NCI-H1417 treated with DMSO at 0.1 percent for 48 hours (cell line): ENCODE measurements at places on chromosomes 2 and 18.

DNA sequence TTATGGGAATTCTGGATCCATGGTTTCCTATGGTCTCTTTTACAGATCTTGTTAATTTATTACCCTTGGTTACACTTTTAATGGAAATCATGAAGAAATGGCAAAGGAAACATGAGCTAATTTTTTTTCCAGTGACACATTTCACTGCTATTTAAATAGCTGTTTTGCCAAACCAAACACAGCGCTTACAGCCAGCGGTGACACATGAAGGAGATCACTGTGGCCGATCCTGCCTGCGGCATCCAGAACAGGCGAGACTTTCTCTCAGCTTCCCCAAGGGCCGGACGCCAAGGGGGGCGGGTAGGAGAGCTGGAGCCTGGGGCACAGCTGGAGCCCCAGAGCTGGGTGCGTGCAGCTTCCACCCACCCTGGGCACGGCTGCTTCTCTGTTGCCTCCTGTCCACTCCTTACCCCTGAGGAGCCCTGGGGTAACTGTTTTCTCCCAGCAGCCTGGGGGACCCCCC lies 81.4 kb upstream of the PKDCC start:
- DNase-seq: no peak

GRCh38 chr2:215557701-215558100 lies 121.8 kb upstream of the FN1 start:
- no peak for DNase-seq

DNA sequence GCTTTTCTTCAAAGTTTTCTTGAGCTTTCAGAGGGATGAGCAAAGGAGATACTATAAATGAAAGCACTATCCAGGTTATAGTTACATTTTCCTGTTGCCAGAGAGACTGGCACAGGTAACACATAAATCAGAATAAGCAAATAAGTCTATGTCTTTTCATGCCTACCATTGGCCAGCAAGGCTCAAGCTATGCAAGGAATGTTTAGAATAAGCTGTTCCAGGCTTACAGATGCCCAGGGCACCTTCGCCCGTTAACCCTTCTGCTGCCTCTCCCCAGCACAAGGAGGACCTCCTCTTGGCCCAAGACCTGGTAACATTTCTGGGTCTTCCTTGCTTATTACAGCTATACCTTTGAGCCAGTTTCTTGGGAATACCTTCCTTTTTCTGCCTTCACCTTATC lies 233.7 kb upstream of the MEIS1 start:
- no peak for DNase-seq

GRCh38 chr2:28393114-28393836 lies 617 bp downstream of the FOSL2 start:
- DNase-seq: no peak

- no peak for DNase-seq
Observed at GRCh38 chr2:179677077-179677688, 184.2 kb downstream of the ZNF385B start.

DNA sequence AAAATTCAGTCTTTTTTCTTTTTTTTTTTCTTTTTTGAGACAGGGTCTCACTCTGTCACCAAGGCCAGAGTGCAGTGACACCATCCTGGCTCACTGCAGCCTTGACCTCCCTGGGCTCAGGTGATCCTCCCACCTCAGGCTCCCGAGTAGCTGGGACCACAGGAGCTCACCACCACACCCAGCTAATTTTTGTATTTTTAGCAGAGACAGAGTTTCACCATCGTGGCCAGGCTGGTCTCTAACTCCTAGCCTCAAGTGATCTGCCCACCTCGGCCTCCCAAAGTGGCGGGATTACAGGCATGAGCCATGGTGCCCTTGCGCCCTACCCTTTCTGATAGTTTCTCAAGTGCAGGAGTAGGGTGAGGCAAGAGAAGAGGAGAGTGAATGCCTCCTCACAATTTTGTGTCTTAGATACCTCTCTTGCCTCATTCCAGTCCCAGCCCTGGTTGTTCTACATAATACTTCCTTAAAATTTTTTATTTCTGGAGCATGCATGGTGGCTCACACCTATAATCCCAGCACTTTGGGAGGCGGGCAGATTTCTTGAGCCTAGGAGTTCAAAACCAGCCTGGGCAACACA lies 68.2 kb upstream of the CAB39 start:
- DNase-seq: no peak

- DNase-seq: no peak
Observed at GRCh38 chr18:56716692-56717146, 65.6 kb downstream of the WDR7 start.

DNA sequence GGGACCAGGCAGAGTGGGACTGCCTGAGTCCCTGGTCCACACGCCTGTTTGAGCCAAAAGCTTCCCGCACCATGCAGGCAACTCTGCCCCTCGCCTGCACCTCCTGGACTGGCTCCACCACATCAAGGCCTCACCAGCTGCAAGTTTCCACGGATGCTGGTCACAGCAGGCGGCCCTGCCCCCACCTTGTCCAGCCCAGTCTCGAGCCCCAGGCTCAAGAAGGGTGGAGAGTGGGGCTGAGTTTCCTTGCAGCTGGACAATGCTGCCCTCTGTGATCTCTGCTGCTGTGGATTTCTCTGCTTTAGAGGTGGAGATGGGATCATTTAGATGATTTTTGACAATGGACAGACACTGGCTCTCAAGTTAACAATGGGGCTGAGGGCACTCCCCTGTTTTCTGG lies 74.9 kb downstream of the MTCL1 start:
- no peak for DNase-seq

DNA sequence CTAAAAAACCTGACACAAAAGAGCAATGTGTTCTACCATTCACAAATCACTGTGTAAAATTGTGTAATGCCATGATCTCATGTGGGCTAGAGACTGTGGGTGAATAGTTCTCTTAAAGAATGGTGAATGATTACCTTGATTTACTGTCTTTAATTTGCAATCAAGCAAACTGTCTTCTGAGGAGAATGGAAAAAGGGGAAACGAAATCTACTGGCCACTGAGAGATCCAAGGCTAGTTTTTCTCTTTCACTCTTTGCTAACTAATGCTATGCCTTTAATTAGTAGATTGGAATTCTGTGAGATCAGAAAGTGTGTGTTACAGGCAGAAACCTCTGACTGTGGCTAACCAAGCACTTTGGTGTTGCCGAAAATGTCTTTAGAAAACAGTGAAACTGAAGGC lies 422.7 kb downstream of the TGIF1 start:
- DNase-seq: no peak
